Activated T-helper 2 cell treated with anti-CD3 and anti-CD28 coated beads, Interferon-gamma antibody, Interleukin-2, Interleukin-4, amounts not matched to agents 10 μg/mL and 5 μg/mL and 100 μg/mL, durations not matched to agents 14 hours and 24 hours and 36 hours (primary cell): ENCODE measurements at places on chromosomes 3 and 15. TPM values are rescaled to one million over a fixed set of nuclear protein-coding genes. Genes with fewer than 3 reads are reported as not detected.

AQR gene
- total RNA-seq = 41.0 and 41.7 TPM in 2 replicates

FBXW12 gene
- 0.14 TPM in 1 of 2 replicates, not detected in the other for total RNA-seq

CYP19A1 gene
- 1.5 and 2.3 TPM in 2 replicates for total RNA-seq

SPESP1 gene
- total RNA-seq = 0.97 and 2.1 TPM in 2 replicates

THSD4 gene
- 0.07 TPM in 1 of 2 replicates, not detected in the other for total RNA-seq

GOLGA6A gene
- not detected in 2 replicates for total RNA-seq

EXD1 gene
- total RNA-seq = not detected in 2 replicates

ROBO2 gene
- not detected in 2 replicates for total RNA-seq

DNA sequence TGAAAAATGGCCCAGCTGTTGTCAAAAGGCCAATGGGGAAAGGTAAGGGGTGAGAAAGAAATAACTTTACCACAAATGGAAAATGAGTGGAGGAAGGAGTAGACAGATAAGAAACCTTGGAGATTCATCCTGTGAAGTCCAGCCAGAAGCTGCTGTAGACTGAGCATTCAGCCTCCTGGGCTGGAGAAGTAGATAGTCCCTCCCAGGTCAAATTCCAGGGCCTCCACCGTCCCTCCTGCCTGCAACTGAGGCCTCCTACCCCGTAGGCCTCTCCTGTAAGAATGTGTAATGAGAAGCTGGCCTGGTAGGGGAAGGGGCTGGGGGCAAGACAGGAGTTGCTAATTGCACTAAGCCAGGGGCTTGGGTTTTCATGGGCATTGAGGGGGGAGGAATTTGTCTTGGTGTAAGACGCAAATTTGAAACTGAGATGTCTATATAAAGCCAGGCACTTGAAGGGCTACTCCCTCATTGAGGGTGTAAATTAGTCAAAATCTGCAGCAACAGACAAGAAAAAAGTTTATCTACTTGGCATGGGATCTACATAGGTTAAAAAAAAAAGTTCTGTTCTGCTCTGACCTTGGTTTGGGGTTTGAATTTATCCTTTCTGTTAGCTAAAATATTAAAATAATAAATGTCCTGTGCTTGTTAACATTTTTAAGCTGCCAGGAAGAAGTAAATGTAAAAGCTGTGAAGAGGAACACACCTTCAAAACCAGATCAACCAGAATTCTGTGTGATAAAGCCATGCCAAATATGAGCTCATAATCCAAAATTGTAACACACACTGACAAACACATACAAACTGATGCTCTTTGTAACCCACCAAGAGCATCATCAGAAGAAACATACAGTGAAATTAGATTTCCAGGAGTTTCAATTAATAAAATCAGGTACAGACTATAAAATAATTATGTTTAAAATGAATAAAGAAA lies 1.7 kb upstream of the RBP2 start:
- DNase-seq = no peak

- no peak for DNase-seq
These were observed 33.4 kb upstream of the MUC13 start for GRCh38 chr3:124967964-124968363.

DNA sequence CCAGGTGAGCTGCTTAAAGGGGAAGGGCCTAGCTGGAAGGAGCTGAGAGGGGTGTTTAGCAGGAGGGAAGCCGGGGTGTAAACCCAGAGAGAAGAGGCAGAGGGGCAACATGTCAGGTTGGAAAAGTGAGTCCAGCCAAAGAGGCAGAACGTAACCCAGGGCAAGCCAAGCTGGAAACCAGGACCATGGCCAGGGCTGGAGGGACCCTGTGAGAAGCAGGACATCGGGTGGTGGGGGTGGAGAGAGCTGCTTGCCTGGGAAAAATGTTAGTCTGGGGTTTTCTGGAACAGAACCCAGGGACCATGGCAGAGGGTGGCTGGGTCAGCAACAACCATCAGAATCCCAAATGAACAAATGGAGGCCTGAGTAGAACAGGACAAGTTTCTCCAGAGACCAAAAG lies 32.6 kb downstream of the SEMA5B start:
- no peak for DNase-seq

DNA sequence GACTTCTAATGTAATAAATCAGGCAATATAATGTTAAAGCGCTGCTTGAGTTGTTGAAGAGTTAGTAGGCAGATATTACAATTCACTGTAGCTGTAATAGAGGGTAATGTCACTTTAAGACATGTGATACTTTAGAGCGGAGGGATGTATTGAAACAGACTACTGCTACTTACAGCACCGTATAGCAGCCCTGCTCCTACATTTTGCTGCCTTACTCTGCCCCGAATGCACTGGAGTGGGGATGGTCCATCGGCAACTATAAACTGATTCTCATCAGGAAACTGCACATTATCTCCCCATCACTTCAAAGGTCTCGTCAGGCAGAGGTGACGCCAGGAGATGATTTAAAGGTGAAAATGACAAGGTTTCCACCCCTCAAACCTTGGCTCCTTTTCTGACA lies 349.7 kb upstream of the SUCLG2 start:
- DNase-seq = no peak

DNA sequence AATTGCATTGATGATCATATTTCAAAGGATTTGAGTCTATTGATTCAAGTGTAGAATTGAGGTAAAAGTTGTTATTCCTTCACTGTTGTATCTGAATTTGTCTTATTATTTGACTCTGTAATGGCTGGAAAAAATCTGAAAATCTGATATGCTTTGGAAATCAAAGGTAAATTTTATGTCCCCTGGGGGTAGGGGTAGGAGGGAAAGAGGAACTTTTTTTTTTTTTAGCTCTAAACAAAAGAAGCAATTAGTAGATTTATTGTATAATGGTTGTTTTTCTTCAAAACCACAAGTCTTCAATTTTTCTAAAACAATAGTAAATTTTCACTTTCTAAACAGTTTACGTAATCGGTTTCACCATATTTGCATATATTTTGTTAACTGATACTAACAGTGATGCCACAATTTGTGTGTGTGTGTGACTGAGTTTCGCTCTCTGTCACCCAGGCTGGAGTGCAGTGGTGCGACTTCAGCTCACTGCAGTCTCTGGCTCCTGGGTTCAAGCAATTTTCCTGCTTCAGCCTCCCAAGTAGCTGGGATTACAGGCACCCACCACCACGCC lies 91.7 kb upstream of the GOLGA6L4 start:
- no peak for DNase-seq

DNA sequence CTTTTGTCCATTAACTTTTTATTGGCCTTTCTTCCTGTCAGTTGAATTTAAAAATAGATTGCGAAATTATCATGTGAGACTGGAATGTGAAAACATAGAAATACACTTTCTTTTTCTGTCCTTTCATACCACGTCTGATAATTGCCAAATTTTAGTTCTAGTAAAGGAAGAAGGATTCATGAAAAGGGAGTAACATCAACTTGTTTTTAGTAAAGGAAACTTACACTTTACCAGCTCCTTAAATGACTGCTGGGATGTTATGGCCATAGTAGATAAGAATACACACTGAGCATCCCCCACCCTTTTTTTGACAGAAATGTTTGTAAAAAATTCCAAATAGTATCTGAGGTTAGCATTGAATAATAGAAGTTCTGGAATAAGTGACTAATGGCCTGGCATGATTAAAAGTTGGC lies 137.9 kb downstream of the NEO1 start:
- no peak for DNase-seq

- no peak for DNase-seq
These were observed 90.6 kb downstream of the CHST2 start for GRCh38 chr3:143210141-143210540.

DNA sequence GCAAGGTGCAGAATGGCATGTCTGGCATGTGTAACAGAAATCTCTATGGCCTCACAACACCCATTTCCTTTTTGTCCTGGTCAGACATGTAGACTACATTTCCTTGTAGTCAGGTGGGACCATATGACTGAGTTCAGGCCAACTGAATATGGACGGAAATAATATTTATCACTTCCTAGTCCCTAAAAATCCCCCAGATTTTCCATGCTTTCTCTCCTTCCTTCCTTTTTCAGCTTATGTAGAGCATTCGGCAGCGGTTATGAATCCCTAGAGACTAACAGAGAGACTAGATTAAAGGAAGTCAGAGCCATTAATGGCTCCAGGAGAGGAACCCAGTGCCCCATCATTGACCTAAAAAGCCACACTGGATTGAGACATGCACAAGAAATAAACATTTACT lies 35.8 kb downstream of the SLC9A9 start:
- DNase-seq = no peak

DNA sequence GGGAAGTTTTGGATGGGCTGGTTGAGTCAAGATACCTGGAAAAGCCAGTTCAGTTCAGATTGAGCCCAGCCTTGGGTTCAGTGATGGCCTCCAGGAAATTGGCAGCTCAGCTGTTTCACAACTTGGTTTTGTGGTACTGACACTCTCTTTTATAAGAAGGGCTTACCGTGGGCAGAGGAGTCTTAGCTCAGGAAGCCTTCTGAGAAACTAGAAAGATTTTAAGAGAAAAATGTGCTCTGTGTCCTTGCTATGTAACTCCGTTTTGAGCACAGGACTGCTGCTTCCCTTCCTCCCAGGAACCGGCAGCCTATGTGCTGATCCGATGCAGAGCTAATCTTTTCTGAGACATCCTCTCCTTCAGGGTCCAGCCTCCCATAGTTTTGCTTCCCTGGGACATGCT lies 46.6 kb upstream of the RASGRP1 start:
- peak; percentile 29 for DNase-seq

DNA sequence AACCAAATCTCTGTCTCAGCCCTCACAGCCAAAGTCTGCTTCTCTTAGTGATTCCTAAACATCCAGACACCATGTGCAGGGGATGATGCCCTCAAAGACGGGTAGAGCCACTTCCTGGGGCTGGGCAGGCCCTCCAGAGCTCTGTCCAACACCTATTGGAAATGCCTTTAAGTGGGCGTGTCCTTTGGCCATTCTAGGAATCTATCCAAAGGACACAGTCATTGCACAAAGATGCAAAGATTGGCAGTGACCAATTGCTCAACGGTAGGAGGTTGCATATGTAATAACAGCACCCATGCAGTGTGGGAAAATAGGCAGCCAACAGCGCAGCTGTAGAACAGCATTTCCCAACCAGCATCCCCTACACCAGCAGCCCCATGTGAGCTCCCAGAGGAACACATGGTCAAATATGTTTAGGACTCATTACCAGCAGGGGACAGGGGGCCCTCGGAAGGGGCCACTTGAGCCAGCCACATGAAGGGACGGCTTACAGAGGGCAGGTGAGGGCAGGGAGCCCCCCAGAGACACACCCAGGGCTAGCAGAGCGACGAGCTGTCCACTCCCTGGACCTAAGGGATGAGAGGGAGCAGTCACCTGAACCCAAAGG lies 142.8 kb upstream of the IQSEC1 start:
- no peak for DNase-seq

- no peak for DNase-seq
These were observed 196.5 kb downstream of the MEX3B start for GRCh38 chr15:81849289-81849688.

- DNase-seq = no peak
These were observed 34.3 kb downstream of the PRR23E start for GRCh38 chr3:127226946-127227842.

GRCh38 chr15:38961931-38962330 lies 397.3 kb upstream of the RASGRP1 start:
- DNase-seq = no peak

- DNase-seq = no peak
These were observed 119.8 kb downstream of the PDCD6IP start for GRCh38 chr3:33918126-33918756.

- DNase-seq = no peak
These were observed 55.5 kb upstream of the SLCO2A1 start for GRCh38 chr3:134085034-134085775.

GRCh38 chr3:68893600-68894239 lies 38.6 kb downstream of the TAFA4 start:
- DNase-seq = no peak

- peak; percentile 20 for DNase-seq
These were observed 327.4 kb downstream of the SHQ1 start for GRCh38 chr3:72520690-72521308.

- DNase-seq = no peak
These were observed 237.0 kb downstream of the CD47 start for GRCh38 chr3:107853821-107854220.

GRCh38 chr15:60648928-60649679 lies 170.2 kb upstream of the ICE2 start:
- DNase-seq = no peak

DNA sequence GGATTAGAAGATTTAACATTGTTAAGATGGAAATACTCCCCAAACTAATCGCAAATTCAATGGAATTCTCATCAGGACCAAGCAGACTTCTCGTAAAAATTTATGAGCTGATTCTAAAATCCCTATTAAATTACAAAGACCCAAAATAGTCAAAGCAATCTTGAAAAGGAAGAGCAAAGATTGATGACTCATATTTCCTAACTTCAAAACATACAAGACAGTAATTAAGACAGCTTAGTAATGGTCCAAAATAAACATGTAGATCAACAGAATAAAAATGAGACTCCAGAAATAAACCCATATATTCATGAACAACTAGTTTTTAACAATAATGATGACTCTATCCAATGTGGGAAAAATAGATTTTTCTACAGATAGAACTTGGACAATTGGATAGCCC lies 148.7 kb downstream of the SI start:
- DNase-seq = no peak

DNA sequence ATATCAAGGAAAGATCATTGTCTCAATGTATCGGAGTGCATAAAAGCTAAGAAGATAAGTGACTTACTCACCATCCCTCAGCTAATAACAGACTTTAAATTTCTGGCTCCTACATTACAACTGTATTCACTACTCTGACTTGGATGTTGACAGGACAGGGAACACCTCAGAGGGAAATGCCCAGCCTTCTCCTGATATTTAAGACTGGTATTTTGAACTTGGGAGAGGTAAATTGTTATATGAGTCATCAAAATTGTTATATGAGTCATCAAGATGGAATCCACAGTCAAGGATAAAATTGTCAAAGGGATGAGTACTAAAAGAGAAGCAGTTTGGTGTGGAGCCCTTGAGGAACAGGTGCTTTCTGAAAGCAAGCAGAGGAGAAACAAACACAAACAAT lies 961.4 kb downstream of the VGLL3 start:
- DNase-seq = no peak

DNA sequence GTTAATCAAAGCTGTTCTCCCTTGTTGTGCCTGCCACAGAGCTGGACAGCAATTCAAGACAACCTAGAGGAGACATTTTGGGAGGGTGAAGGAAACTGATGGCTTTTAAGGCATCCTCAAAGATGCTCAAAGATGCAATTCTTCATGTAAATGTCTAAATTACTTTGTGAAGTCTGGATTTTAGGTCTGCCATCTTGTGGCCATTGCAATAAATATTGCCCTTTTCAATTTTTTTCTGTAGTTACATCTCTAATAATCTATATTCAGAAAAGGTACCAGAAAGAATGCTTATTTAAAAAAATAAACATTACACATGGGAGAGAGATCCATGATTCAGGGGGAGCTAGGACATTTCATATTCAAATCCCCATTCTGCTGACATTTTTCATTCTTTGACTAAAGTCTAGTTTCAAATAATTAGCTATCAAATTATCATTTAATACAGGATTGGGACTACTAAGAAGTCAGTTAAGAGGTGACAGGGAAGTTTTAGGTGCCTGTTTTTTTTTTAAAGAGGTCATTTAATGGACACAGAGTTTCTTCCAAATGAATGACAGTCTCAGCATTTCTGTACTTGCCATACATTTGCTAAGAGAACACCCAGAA lies 259.8 kb upstream of the WNT5A start:
- no peak for DNase-seq

- no peak for DNase-seq
These were observed 71.7 kb downstream of the FBN1 start for GRCh38 chr15:48573780-48574179.

GRCh38 chr3:81726735-81727134 lies 34.7 kb downstream of the GBE1 start:
- DNase-seq = no peak
